ENCODE measurements at places on chromosomes 11 and 22.

DNA sequence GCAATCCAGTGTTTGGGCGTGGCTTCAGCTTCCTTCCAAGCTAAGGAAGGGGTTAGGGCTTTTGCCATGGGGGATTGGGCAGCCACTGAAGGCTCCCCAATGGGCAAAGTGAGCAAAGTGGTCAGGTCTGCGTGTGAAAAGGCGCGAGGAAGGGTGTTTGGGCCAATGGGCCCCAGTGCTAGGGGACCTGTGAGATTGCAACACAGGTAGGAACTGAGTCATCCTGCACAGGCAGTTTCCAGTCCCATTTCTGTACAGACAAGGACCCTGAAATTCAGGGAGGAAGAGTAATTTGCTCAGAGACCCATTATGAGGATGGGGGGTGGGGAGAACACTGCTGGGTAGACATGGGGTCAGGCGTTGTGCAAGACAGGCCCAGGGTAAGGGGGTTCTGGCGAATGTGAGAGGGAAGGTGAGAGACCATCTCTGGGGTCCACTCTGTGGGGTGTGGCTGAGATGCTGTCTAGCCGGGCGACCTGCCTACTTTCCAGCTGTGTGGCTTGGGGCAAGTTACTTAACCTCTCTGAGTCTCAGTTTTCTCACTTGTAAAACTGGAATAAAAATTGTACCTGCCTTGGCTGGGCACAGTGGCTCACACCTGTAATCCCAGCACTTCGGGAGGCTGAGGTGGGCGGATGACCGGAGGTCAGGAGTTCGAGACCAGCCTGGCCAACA lies 7.3 kb downstream of the CCDC88B start:
- DNase-seq = no peak

- no peak for DNase-seq
These were observed 351.8 kb downstream of the BUD13 start for GRCh38 chr11:116420770-116421528.

DNA sequence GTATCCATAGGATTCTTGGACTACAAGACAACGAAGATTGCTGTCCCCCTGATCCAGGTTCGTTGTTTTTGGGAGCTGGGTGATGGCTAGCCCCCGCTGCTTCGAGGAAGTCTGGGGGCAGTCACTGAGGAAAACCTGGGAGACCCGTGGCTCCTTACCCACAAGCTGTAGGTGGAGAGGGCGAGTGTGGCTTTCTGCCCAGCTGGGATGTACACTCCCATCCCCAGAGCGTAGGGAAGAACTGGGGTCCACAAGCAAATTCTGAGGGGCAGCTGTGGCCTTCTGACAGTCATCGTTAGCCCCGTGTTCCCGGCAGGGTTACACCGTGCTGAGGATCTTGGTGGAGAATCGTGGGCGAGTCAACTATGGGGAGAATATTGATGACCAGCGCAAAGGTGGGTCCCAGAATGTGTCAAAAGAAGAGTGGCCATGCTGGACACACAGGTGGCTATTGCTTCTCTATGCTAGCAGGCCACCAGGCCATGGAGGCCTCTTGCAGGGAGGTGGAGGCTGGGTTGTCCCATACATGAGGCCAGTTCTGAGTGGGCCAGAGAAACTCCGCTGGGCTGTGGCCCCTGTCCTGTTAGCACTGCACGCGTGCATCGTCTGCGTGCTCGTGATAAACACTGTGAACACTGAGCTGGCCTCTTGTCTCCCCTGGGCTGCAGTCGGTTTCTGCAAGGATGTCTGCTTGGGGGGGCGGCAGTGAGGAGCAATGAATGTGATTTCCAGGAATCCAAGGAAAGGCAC lies 39.8 kb downstream of the GLB1L2 start:
- DNase-seq = no peak

- no peak for DNase-seq
These were observed 11.6 kb upstream of the GNAZ start for GRCh38 chr22:23058481-23059283.

- no peak for DNase-seq
These were observed 121.5 kb downstream of the CD44 start for GRCh38 chr11:35260342-35260985.

GRCh38 chr11:73072935-73073481 lies 69.1 kb downstream of the FCHSD2 start:
- no peak for DNase-seq

DNA sequence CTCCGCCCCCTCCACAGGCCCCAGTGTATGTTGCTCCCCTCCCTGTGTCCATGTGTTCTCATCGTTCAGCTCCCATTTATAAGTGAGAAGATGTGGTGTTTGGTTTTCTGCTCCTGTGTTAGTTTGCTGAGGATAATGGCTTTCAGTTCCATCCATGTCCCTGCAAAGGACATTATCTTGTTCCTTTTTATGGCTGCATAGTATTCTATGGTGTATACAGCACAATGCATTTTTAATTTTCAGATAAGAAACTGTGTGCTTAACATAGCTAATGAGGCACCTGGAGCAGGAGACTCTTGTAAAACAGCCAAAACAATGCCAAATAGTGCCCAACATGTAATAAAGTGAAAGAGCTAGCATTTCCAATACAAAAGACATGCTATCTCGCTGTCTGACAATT lies 21.8 kb downstream of the ALG9 start:
- DNase-seq = no peak

- DNase-seq = no peak
These were observed 128.5 kb downstream of the ENTHD1 start for GRCh38 chr22:39765046-39765445.

DNA sequence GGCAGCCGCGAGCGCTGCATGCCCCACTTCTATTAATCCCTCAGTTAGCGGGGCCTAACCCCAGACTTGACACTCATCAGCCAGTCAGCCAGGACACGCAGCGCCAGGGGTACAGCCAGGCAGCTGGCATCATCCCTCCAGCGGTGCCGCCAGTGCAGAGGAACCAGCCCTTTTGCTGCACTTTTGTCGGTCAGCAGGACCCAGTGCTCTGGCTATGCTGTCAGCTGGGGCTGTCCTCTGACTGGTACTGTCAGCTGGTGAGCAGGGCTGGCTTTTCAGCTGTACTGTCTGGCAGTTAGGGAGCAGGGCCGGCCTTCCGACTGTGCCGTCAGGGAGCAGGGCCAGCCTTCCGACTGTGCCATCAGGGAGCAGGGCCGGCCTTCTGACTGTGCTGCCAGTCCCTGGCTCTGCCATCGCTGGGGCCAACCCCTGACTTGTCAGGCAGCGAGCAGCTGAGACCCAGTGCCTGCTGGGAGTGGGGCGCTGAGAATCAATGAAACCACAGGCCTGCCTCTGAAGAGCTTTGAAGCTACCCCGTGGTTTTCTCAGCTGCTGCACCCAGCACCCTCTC lies 115.4 kb downstream of the KIAA1671 start:
- no peak for DNase-seq

GRCh38 chr11:132030896-132031295 lies 660.5 kb downstream of the NTM start:
- no peak for DNase-seq

- no peak for DNase-seq
These were observed 7.8 kb downstream of the STK33 start for GRCh38 chr11:8586184-8586583.

DNA sequence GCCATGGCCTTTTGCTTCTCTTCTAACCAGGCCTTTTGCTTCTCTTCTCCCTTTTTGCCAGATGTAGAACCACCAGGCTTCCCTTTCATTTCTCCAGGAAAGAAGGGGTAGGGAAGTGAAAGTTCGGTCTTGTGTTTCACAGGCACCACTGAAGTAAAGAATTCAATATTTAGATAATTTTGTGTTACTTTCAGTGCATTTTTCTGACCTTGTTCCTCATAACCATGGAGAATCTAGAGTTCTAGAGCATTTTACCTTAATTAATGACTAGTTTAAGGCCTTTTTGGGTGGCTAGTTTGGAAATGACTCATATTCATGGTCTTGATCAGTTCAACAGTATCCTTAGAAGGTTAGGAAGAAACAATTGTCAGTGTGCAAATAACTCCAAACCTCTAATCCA lies 22.7 kb downstream of the GRAMD1B start:
- DNase-seq = no peak

GRCh38 chr11:105573091-105573490 lies 36.8 kb upstream of the GRIA4 start:
- no peak for DNase-seq

DNA sequence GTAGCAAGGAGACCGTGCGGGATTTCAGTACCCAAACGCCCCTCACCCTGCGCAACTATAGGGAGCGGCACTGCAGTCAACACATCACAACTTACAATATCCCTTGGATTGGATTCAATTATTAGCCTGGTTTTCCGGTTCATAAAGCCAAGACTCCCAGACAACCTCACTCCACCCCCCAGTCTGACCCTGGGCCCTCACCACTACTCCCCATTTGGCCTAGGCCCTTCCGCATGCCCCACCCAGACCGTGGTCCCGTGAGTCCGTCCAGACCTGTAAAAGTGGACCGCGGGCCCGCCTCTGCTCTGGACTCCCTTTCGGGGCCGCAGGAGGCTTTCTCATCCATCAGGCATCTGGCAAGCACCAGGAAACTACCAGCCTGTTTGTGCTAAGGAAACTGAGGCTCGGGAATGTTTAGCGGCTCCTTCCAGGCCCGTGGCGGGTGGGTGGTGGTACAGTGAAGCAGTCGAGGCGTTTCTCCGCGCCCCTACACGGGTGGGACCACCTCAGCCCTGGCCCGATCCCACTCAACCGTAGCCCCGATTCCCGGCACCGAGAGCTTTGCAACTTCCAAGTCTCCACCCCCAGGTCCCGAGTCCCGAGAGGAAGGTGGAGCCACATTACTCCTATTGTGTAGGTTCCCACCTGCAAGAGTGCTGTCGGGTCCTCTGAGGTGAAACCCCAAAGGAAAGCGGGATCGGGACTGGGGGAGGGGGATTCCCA lies 679 bp upstream of the DPP3 start:
- no peak for DNase-seq

DNA sequence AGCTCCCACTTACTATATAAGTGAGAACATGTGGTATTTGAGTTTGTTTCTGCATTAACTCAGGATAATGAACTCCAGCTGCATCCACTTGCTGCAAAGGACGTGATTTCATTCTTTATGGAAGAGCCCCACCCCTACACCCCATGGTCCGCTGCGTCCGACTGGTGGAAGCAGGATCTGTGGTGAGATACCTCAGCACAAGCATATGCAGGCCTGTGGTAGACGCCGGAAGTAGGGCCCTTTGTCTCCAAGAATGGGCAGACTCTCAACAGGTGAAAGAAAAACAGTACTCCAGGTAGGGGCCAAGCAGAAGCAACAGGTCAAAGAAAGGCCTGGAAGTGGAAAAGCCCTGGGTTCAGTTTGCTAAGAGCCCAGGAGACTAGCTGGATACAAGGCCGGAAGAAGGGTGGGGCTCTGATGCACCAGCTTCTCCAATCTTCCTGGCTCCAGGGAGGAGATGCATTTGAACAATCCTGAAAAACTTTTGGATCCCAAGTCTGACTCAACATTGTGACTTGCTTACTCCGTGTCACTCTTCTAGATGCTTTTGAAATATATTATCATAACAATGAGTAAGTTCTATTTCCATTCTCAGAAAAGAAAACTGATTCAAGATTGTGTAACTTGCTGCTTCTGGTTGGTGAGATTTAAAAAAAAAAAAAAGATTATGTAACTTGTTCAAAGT lies 30.4 kb downstream of the NEAT1 start:
- no peak for DNase-seq

DNA sequence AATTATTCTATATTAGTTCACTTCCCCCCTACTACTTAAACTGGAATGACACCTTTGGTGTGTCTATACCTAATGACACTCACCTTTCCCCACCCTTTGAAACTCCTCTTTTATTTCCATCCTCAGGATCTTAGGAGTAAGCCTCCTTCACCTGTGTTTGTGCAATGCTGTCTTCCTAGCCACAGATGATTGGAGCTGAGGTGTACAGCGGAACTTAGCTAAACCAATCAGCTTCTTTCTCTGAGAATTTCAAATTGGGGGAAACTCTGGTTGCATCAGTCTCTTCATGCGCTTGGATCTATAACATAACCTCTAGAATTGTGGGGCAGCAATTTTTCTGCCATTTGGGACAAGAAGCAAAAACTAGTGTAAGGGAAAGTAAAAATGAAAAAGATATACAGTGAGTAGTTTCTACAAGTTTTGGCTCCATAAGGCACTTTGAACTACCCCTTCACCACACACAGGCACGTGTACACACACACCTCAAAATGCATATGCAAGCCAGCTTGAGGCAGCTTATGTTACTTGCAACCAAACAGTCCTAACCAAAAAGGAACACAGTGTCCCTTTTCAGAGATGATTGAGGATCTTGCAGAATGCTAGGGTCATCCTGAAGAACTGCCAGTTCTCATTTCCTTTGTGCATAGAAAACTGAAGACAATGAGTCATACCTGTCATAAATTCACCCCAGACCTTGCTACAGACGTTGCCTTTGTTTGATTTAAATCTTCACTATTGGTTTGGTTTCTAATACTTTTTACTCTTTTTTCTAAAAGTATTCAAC lies 36.0 kb upstream of the LDLRAD3 start:
- no peak for DNase-seq

DNA sequence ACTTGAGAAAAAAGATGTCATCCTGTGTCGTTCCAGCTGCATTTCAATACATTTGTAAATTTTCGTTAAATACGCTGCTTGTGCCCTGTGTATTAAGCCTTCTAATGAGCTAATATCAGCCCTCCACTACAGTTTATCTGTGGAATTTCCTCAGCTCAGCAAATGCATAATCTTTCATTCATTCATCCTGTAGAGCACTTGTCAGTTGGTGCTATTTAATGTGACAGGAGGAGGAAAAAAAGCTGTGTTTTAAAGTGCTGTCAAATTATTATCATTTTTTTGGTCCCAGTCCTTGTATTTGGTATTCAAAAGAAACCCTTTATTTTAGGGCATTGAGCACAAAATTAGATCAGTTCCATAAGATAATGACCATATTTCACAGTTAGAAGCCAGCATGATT lies 184.7 kb downstream of the FAT3 start:
- DNase-seq = no peak

Measured in esophagus squamous epithelium (tissue), 5 donors.